ENCODE measurements at places on chromosomes 3 and 15. TPM values are rescaled to one million over a fixed set of nuclear protein-coding genes. Genes with fewer than 3 reads are reported as not detected.

GRCh38 chr3:7504886-7505775, 644.2 kb downstream of the GRM7 start:
- H3K4me3 ChIP-seq: no peak overlapping the region
- H3K27me3 ChIP-seq: no peaks in the 10 kb centered on the region
- no peaks in the 10 kb centered on the region for H3K36me3 ChIP-seq
- H3K27ac ChIP-seq: no peak overlapping the region
- no peak for DNase-seq
- no peaks in the 10 kb centered on the region for H3K4me1 ChIP-seq

DNA sequence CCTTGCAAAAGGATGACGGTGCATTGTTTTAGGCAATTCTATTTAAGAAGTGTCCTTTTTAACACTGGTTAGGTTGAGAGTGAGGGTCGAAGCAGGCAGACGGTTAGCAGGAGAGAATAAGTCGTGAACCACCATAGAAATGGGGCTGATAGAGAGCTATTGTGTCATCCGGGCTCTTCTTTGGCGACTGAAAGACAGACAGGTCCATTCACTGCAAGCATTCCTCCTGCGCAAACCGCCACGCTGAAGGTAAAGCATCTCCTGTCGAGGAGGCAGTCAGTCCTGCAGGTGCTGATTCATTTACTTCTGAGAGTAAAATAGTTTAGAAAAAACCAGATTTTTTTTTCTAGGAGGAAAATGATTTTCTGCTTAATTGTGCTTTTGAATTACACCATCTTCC, 1002.8 kb upstream of the NR2F2 start:
- peak overlapping the region; percentile 36 for H3K27ac ChIP-seq
- H3K36me3 ChIP-seq: no peaks in the 10 kb centered on the region
- peaks cover 5% of the 10 kb centered on the region for H3K4me1 ChIP-seq
- DNase-seq: no peak
- H3K4me3 ChIP-seq: peak overlapping the region; percentile 47
- peaks cover 23% of the 10 kb centered on the region for H3K27me3 ChIP-seq

GRCh38 chr3:45127130-45127822, 18.9 kb downstream of the CDCP1 start:
- no peak overlapping the region for H3K27ac ChIP-seq
- no peak overlapping the region for H3K4me3 ChIP-seq
- H3K36me3 ChIP-seq: no peaks in the 10 kb centered on the region

- DNase-seq: no peak
- H3K27ac ChIP-seq: no peak overlapping the region
- no peaks in the 10 kb centered on the region for H3K27me3 ChIP-seq
- no peaks in the 10 kb centered on the region for H3K36me3 ChIP-seq
- no peak overlapping the region for H3K4me3 ChIP-seq
- H3K4me1 ChIP-seq: no peaks in the 10 kb centered on the region
These were observed 2.9 kb upstream of the STRIT1 start for GRCh38 chr3:155296413-155296812.

DNA sequence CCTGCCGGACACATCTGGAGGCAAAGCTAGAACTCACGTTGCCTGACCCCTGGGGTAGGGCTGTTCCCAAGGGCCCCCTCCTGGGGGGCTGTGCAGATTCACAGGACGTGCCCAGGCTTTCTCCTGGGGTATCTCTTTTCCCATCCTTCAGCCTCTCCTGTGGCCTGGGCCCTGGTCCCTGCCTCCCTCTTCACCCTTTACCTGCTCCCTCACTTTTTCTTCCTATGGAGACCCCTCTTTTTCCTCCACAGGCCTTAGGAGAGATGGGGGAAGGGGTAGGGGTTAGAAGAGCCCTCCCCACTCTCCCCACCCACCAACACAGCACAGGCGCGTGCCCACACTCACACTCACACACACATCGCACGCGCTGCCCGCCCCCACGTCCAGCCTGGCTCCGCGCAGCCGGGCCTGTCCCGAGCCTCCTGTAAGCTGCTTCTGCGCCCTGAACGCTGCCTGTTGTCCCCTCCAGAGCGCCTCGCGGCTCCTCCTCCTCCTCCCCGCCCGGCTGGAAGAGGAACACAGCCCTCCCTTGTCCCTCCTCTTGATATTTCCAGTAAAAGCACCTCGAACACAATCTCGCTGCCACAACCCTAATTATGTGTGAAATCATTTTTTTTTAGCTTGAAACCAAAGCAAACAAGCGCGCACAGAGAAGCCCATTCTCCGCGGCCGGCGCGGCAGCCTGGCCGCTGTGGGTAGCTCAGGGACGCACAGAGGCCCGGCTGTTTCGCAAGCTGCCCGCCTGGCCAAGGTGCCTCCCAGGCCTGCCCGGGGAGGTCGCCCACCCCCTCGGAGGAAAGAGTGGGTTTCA, 33.9 kb upstream of the ACAN start:
- H3K27ac ChIP-seq: no peak overlapping the region
- H3K4me1 ChIP-seq: no peaks in the 10 kb centered on the region
- no peak for DNase-seq
- no peak overlapping the region for H3K4me3 ChIP-seq

DNA sequence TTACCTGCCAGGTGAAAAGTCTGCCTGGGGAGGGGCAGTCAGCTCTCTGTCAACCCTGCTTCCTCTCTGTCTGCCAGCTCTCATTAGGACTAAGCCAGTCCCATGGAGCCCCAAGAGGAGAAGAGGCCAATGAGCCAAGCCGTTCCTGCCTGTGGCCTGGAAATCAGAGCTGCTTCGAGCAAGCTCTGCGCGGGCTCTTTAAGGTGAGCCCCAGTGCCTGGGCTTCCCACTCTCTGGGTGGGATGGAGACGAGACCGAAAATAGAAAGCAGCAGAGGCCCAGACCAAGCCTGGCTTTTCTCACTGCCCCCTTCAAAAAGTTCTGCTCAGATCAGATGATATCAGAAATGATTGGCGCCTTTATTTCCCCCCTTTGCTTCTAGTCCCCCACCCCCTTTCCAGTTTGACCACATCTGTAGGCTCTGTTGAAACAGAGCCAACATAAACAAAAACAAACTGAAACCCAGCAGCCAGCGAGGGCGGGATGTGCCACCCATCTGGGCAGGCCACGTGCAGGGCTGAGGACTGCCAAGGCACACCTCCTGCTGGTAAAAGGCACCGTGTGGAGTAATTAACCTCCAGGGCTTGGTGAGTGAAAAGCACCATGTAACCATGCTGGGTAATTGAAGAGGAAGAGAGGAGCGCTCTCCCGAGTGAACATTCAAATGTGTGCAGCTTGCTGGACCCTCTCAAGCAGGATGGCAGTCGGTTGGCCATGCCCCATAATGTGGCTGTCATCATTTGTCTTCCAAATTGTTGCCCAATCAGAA, 471.0 kb upstream of the PROK2 start:
- no peaks in the 10 kb centered on the region for H3K36me3 ChIP-seq
- peak overlapping the region; percentile 7 for H3K4me3 ChIP-seq

CORO2B gene
- total RNA-seq: 1.3 TPM

DAZL gene
- not detected for total RNA-seq

KY gene
- 41.9 TPM for total RNA-seq

All from suprapubic skin (tissue), 4 donors.